SK-N-DZ (cell line): ENCODE measurements at places on chromosomes 7 and 10.

- DNase-seq = peak; percentile 41
Measured at GRCh38 chr7:25852211-25852938, 299.6 kb upstream of the NFE2L3 start.

GRCh38 chr10:124357561-124357885 is 61.2 kb downstream of the OAT start:
- no peak for DNase-seq

GRCh38 chr7:137734221-137734620 is 112.6 kb downstream of the DGKI start:
- DNase-seq = no peak

DNA sequence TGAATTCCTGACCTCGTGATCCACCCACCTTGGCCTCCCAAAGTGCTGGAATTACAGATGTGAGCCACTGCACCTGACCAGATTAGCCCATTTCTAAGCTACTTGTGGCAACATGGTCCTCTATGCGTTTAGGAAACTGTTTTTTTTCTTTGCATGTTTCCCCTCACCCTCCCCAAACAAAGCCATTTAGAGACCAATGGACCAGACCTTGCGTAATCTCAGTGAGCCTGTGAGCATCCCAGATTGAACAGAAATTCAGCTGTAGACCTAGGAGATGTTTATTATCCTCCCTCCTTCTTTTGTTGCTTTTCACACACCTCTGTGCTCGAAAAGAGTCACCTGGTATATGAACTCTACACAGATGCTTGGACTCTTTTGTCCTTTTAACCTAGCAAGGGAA is 28.5 kb upstream of the CAMK1D start:
- no peak for DNase-seq

- no peak for DNase-seq
Measured at GRCh38 chr10:48594803-48595538, 9.9 kb downstream of the ARHGAP22 start.
